ENCODE measurements at places on chromosomes 2 and 18. TPM values are rescaled to one million over a fixed set of nuclear protein-coding genes. Genes with fewer than 3 reads are reported as not detected.

The ECEL1 gene
- total RNA-seq: not detected

The PLB1 gene
- total RNA-seq: 1.7 TPM

The ALPI gene
- total RNA-seq: not detected

DNA sequence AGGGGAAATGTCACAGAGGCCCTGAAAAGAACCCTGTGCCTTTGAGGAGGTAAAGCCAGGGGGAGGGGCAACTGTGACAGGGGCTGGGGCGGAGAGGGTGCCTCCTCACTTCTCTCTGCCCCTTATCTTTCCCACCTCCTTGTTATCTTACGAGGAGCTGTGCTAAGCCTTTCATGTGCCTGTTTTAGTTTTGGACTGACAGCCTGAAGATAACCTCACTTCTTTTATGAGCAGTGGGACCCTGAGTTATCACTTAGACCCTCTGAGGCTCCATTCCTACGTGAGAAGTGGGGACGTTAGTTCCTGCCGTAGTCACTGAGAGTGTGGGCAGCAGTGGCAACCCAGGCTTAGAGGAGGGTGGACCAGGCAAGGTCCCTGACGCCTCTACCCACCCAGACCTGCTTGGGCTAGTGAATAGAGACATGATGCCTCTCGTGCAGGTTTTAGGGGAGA, 39.5 kb upstream of the LBH start:
- no peak for DNase-seq

DNA sequence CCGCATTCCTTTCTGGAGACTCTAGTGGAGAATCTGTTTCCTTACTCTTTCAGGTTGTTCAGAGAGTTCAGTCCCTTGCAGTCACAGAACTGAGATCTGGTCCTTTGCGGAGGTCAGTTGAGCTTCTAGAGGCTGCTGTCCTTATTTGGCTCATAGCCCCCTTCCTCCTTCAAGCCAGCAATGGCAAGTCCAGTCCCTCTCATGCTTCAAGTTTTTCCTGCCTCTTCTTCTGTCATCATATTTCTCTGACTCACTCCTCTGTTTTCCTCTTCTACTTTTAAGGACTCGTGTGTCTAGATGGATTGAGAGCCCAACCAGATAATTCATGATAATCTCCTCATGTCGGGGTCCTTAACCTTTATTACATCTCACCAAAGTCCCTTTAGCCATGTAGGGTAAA, 173.5 kb upstream of the FOSL2 start:
- no peak for DNase-seq

DNA sequence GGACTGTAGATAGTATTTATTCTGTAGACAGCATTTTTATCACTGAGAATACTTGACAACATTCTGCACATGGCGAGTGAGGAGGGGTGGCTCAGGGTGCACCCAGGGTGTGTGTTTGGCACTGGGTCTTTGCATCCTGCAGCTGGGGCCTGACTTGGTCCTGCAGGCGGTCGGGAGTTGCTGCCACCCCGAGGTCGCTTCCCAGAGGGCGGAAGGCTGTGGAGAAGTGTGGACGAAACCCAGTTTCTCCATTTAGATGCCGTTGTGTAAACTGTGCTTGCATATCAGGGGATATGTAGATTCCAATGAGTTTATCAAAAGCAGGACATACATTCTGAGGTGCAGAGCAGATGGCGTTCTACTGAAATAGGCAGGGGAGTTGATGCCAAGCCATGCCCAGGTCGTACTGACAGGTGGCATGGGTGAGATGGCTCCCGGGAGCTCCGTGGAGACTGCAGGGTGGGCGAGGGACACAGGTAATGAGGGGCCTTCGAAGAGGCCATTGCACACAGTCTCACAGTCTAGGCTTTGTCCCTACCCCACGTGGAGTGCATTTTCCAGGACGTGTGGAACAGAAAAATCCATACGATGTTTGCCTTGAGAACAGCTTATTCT, 74.5 kb downstream of the RTP5 start:
- no peak for DNase-seq

All from PC-9 (cell line).